Retinal pigment epithelial cell (primary cell): ENCODE measurements at places on chromosomes 6 and 20.

DNA sequence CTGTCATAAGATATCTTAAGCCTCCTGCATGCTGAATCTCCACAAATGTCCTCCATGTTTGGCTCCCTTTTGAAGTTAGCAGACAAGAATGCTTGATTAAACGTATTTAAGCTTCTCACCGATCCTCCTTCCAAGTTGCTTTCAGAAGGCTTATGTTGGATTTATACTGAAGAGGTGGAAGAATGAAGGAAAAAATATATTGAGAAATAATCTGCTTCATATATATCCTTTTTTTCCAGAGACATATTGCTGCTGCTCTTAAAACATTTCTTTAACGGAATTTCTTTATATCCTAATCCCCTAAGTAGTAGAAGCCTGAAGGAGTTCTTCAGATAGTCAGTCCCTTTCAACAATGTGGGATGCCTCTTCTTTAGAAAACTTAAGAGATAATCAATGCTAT, 329.0 kb upstream of the MARCKS start:
- DNase-seq: no peak

- DNase-seq: no peak
Measured at GRCh38 chr20:49403012-49403411, 79.5 kb downstream of the KCNB1 start.

DNA sequence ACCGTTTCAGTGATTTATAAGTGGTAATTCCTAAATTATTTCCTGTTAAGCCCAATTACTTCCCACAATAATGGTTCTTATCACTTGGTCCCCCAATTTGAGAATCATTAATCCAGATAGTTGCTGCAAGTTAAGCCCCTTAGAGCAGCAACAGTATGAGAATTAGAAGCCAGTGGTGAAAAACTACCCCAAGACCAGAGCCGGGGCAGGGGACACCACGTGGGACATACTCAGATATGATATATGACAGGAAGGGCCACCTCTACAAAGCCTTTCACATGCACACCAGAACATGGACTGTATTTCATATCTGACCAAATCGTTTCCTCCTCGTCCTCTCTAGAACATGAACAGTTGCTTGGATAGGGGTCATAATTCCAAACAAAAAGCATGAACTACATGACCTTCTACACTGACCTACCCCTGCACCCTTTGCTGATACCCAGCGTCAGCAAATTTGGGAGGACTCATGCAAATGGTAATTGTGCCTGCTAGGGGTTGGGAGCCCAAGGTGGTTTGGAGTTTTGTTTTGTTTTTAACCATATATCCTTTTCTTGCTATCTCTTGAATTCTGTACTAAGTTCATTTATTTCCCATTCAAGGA, 3.9 kb downstream of the JAG1 start:
- DNase-seq: no peak

- no peak for DNase-seq
Measured at GRCh38 chr20:57653546-57653900, 33.3 kb upstream of the ZBP1 start.

- DNase-seq: no peak
Measured at GRCh38 chr20:58447511-58448391, 58.7 kb downstream of the VAPB start.

- peak; percentile 84 for DNase-seq
Measured at GRCh38 chr6:161407581-161407980, 133.7 kb upstream of the AGPAT4 start.

DNA sequence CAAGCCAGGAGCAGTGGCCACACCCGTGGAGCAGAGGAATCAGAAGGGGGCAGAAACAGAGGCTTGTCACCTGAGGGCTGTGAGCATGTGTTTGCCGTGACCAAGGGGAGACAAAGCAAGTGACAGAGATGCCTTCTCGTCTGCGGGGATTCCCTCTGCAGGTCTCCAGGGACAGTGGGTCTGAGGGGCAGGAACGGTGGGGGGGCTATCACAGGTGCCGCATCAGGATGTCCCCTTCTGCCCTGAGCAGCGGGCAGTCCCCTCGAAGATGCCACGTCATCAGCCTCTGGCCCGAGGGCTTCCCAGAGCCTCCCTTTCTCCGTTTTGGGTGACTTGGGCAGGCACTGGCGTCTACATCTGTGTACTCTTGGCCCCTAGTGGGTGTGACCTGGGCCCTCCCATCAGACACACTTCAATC, 338.7 kb downstream of the PREX1 start:
- no peak for DNase-seq

- DNase-seq: no peak
Measured at GRCh38 chr6:41450581-41450980, 95.6 kb upstream of the FOXP4 start.

GRCh38 chr6:43873806-43874714, 104.0 kb downstream of the VEGFA start:
- DNase-seq: no peak
